ENCODE measurements at places on chromosomes 2 and 18. TPM values are rescaled to one million over a fixed set of nuclear protein-coding genes. Genes with fewer than 3 reads are reported as not detected.

Gene PLEKHH2
- polyA plus RNA-seq = 4.3 TPM

Gene LRRC30
- polyA plus RNA-seq = not detected

DNA sequence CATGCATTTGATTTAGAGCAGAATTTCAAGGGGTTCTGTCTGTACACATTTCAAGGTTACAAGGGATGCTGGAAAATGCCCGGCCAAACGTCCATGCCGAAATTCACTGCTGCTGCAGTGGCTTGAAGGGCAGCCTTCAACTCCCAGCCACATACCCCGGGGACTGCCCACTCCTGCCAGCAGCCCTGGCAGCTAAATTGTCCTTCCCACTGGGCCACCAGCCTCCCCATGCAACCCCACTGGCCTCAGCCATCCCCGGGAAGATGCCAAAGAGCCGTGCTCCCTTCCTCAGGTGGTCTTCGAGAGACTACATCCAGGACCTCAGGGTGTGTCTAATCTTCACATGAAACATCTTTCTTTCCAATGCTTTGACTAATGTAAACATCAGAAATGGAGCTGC, 478.7 kb upstream of the MYT1L start:
- DNase-seq = no peak

DNA sequence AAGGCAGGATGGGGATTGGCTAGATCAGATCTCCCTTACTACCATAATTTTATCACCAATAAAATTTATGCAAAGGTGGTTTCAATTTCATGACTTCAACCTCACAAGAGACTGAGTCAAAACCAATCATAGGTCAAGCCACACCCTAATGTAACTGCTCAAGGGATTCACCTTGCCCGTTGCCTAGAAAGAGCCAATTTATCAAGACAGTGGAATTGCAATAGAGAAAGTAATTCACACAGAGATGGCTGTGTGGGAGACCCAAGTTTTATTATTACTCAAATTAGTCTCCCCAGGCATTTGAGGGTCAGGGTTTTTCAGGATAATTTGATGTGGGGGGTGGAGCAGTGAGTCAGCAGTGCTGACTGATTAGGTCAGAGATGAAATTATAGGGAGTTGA, 340.6 kb downstream of the RND3 start:
- no peak for DNase-seq

DNA sequence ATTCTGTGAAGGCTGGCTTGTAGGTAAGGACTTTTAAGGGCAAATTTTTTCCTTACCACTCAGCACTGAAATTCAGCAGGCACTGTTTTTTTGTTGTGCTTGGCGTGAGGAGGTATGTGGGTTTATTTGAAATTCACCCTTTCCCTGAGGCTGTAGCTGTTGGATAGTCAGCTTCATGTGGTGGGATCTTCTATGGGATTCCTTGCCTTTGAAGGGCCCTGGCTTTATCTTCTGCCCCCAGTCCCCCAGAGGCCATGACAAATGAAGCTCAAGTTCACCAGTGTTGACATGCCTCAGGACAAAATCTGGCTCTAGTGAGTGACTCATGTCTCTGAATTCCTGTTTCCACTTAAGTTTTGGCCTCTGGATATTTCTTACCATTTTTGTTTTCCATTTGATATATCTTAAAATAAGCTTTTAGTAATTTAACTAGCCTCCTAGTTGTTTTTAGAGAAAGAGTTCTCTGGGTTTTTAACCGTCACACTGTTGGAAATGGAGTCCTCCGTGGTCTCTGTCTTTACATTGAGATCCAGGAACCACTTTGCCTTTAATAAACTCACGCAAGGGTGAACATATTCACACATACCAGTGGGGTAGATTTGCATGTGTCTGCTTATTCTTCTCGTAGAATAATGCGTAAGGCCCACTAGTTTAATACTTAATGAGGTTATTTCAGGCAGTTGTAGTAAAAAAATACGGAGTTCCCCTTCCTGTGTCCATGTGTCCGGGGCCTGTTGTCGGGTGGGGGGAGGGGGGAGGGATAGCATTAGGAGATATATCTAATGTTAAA, 211.1 kb upstream of the FAM98A start:
- DNase-seq = no peak
